ENCODE measurements at places on chromosomes 5 and 9.

- DNase-seq = no peak
Observed at GRCh38 chr5:159678657-159679392, 237.5 kb upstream of the ADRA1B start.

GRCh38 chr5:43369651-43370050, 42.5 kb downstream of the CCL28 start:
- DNase-seq = no peak

DNA sequence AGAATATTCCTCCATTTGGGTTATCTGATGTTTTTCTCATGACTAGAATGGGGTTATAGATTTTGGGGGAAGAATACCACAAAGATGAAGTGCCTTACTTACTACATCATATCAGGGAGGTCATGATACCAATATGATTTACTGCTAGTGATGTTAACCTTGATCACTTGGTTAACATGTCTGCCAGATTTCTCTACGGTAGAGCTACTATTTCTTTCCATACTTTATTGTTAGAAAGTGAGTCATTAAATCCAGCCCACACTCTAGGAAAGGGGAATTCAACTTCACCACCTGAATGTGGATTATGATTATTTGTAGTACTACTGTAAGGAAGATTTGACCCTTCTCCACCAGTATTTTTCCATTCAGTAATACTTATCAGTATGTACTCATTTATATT, 64.7 kb downstream of the UBE2R2 start:
- no peak for DNase-seq

DNA sequence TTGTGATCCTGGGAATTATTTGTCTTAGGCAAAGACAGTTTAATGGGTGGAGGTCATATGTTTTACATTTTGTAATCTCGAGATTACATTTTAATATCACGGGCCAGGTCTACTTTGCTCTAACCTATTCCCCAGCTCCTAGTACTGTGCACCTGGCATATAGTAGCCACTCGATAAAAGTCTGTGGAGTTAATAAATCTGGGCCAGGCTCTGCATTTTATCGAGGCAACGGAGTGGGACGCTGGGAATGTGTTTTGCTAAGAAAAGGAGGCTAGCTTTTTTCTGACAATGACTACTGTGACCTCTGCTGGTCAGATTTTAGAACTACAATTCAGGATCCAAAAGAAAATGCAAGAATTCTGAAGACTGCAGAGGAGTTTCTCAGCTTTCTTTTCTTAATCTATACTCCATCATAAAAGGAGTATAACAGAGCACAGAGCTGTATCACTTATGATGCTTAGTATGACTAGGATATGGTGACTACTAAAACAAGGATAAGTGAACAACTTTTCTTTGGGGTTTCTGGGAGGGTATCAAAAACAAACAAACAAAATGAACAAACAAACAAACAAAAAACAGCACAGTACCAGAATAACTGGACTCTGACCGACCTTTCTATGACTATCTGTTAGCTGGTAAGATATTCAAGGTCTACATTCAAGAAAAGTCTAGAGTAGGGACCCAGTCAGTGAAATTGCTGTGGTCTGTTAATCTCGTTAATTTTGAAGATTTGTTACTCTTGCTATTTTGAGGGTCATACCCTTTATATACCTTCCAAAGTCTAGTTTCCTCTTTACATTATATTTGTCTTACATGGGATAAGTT, 46.1 kb upstream of the CER1 start:
- DNase-seq = peak; percentile 46

DNA sequence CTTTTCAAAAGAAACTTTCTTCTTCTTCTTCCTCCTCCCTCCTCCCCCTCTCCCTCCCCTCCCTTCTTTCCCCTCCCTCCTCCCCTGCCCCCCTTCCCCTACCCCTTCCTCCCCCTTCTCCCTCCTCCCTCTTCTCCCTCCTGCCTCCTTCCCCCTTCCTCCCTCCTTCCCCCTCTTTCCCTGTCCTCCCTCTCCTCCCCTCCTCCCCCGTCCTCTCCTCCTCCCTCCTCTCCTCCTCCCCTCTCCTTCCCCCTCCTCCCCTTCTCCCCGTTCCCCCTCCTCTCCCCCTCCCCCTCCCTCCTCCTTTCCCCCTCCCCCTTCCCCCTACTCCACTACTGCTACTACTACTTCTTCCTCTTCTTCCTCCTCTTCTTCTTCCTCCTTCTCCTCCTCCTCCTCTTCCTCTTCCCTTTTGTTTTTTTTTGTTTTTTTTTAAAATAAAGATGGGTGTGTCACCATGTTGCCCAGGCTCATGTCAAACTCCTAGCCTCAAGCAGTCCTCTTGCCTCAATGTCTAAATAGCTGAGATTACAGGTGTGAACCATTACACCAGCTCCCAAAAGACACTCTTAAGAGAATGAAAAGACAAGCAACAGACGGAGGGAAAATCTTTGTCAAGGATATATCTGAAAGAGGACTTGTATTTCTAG, 87.5 kb downstream of the SCAMP1 start:
- no peak for DNase-seq

DNA sequence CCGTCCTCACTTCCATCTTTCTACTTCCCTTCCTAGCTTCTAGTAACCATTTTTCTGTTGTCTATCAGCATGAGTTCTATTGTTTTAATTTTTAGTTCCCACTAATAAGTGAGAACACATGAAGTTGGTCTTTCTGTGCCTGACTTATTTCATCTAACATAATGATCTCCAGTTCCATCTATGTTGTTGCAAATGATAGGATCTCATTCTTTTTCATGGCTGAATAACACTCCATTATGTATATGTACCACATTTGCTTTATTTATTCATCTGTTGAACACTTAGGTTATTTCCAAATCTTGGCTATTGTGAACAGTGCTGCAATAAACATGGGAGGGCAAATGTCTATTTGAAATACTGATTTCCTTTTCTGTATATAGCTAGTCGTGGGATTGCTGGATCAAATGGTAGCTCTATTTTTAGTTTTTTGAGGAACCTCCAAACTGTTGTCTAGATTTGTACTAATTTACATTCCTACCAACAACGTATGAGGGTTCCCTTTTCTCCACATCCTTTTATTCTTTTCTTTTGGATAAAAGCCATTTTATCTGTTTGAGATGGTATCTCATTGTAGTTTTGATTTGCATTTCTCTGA, 50.3 kb downstream of the NSD1 start:
- DNase-seq = no peak

GRCh38 chr9:93254061-93254481, 70.1 kb downstream of the WNK2 start:
- no peak for DNase-seq

DNA sequence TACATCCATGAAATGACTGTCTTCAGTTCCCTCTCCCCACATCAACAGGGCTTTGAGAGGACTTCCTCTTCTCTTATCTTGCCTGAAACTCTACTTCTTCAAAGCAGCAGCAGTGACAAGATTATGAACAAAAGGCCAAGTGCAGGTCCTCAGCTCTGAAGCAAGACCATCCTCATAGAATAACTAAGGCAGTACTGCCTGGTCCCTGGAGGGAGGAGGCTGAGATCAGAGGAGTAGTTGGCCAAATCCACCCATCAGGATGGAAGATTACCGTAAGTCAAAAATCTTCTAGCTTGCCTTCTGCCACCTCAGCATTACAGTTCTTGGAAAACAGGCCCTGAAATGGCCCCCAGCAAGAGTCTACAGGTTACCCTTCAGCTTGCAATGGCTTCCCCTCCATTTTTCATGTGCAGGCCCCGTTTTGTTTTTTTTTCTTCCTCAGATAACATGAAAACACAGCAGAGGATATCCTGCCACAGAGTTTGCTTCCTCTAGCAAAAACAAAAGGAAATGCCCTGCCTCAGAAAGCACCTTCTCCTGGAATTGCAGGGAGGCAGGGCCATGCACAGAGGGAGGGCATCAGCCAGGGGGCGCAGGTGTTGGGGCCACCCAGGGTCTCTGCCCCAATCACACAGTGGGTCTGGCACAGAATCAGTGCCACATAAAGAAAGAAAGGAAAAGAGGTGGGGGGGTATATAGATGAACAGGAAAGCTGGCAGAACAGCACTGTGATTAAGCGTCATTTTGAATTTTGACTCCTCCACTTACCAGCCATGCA, 40.0 kb downstream of the KLHL3 start:
- DNase-seq = peak; percentile 70

- no peak for DNase-seq
Observed at GRCh38 chr5:116646611-116647289, 72.1 kb upstream of the SEMA6A start.

DNA sequence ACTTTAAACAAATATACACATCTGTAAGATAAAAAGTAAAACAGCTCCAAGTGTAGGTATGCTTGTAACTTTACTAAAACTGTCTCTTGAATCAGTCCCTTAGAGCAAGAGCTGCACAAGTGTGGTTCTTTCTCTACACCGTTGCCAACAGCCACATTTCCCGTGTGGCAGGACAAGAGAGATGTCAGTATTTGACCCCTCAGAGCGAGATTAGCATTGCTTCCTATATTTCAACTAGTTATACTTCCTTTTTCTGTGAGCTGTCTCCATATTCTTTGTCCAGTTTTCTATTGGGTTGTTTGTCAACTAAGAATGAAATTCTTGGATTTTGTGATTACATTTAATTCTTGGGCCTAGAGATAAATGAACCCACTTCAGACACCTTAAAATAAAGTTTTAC, 8.0 kb downstream of the PLIN2 start:
- no peak for DNase-seq

DNA sequence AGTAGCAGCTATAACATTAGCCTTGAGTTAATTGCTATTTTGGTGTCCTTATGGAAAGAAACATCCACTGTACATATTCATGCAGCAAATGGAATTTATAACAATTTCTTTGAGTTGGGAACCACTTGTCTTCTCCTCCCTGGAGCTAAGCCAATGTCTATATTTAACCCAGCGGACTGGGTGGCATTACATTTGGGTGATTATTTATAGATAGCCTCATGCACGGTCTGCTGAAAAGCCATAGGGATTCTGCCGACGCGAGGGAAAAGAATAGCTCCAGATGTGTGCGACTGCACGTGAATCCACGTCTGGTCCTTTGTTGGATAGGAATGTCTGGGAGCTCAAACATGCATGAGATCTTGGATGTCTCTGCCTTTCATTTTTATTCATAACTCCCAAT, 157.5 kb upstream of the BRINP1 start:
- no peak for DNase-seq

GRCh38 chr5:34803974-34804732, 34.8 kb upstream of the TTC23L start:
- no peak for DNase-seq

DNA sequence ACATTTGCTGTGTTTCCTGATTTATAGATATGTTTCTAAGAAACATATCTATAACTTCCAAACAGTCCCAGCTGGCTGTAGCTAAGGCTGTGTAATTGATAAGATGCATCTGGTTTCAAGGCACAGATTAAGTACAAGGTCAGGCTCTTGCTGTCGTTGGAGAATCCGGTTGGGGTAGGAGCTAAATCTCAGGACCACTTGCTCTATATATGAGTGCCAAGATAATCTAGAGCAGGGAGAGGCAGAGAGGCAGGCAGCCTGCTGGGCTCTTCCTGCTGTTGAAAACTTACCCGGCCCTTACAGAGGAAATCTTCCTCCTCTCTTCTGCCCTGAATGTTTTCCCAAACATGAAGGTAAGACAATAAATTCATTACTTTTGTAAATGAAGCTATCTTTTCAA, at the start of gene C7:
C7 (plus strand) TSS at position 234 of the 400 bp plus-strand sequence; CDS start at position 348, 114 bp downstream.
- no peak for DNase-seq

DNA sequence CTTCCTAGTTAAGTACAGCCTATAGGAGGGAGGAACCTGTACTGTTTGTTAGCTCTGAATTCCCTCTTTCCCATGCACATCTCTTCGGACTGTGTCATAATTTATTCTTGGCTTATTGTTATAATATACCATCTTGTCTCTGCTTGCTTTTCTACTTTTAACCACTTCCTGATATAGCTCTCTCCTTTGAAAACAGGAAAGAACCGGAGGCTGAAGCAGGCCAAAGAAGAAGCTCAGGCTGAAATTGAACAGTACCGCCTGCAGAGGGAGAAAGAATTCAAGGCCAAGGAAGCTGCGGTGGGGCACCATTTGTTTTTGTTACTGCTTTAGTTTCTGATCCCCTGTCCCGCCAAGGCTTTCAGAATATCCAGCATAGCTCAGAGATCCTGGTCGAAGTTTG, 4.8 kb downstream of the ATP6V1G1 start:
- DNase-seq = peak; percentile 33

- DNase-seq = no peak
Observed at GRCh38 chr9:121075251-121076036, 689 bp downstream of the CNTRL start.

DNA sequence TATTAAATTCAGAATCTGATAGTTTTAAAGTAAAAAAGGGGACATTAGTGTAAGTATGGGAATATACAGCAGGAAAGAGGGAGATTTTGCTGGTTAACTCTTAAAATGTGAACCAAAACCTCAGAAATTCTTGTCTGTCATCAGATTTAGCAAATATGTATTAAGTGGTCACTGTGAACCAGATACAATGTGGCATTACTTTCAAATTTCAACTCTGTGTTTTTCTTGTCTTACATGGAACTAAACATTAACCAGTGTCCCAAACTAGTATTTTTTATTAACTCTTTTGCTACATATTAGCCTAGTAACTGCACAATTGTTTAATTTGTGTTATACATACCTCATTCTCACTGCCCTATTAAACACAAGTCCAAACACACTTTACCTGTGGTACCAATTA, 259.9 kb upstream of the RASA1 start:
- no peak for DNase-seq
